ENCODE measurements at places on chromosomes 5 and 9.

- DNase-seq, result peak; percentile 16
Observed at GRCh38 chr5:122844136-122844909, 1.1 kb upstream of the SNX24 start.

DNA sequence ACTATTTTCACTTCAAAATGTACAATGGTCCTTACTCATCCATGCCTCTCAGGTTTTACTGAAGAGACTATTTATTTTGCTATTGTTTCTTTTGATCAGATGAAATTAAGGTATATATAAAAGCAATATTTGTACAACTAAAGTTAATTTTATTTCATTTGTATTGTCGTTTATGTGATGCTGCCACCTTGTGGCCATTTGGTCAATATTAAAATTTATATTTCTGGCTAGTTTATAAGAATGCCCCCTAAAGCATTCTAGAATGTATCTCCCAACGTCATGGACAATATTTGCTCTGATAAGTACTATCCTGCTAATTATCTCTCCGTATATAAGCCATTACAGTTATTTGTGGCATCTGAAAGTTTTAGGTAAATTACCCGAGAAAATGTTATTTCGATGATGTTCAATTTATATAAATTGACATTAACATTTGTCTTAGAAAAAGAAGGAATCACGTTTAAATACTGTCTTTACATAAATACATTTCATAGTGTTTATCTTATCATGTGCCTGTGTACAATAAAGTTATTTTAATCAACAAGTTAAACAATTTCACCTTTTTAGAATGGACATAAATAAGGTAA lies 680.0 kb downstream of the TAF11L14 start:
- DNase-seq, result peak; percentile 75

DNA sequence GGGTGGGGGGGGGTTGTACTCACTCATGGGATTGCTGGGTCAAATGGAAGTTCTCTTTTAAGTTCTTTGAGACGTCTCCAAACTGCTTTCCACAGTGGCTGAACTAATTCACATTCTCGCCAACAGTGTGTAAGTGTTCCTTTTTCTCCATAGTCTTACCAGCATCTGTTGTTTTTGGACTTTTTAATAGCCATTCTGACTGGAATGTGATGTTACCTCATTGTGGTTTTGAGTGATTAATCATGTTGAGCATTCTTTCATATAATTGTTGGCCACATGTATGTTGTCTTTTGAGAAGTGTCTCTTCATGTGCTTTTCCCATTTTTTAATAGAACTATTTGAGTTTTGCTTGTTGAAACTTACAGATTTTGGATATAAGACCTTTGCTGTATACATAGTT lies 94.9 kb upstream of the PLPPR1 start:
- DNase-seq, result peak; percentile 20

DNA sequence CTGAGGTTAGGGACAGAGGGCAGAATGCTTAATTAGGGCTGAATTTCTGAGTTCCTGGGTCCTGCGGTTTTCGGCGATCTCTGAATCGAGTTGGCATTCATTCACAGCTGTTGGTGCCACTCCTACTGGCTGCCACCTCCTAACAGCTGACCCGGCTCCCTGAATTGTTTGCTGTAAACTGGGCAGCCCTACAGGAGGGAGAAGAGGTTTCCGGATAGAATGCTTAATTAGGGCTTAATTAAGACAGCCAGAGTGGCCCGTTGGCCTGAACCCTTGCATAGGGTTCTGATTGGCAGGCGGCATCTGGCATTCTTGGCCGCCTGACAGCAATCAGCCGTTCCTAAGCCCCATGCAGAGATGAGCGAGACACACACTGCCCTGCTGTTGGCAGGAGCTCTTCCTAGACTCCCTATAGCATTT lies 25.7 kb downstream of the FRMPD1 start:
- no peak for DNase-seq

DNA sequence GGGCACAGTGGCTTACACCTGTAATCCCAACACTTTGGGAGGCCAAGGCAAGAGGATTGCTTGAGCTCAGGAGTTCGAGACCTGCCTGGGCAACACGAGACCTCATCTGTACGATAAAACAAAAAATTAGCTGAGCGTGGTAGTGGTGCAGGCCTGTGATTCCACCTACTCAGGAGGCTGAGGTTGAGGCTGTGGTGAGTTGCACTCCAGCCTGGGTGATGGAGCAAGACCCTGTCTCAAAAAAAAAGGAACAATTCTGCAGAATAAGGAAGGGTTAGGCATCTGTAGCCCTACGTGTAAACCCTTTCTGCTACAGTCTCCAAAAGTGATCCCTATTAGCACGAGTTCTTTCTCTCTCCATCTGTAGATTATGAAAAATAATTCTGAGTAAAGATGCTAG lies 19.9 kb downstream of the CDC26 start:
- DNase-seq, result no peak

DNA sequence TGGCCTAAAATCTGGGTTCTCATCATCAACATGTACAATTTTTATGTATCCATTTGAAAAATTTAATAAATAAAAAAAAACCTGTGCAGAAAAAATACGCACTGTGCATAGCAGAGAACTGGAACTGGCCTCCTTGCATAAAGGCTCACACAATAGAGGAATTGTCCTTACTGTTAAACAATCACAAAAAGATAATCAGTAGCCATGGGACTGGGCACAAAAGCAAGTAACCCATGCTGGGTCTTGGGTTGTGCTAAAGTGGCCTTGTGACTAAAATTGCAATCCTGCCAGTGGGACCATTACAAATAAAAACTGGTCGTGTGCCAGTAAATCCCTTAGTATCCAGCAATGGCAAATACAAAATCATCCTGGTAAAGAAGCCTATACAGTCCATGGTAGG lies 1646.6 kb downstream of the MAT2B start:
- DNase-seq, result no peak

GRCh38 chr9:36123515-36123914 lies 13.0 kb upstream of the GLIPR2 start:
- no peak for DNase-seq

GRCh38 chr9:108842610-108843295 lies 13.0 kb downstream of the ACTL7B start:
- DNase-seq, result no peak

- DNase-seq, result peak; percentile 59
Observed at GRCh38 chr5:72145348-72145747, 38.1 kb downstream of the MAP1B start.

DNA sequence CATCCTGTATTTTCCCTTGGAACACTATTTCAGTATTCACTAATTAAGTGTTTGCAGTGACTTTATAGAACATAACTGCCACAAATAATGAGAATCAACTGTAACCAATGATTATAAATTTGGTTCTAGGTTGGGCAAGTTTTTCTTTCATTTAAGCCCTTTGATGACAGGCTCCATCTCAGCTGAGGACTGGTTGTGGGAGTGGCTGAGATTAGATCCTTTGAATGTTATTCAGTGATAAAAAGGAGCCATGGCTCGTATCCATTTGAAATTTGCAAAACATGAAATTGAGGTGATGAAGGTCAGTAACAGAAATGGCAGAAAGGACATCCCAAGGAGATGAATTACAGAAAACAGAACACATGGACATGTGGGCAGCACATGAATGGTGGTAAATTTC lies 138.1 kb upstream of the PCA3 start:
- DNase-seq, result no peak

GRCh38 chr5:123279136-123279535 lies 144.1 kb downstream of the CEP120 start:
- DNase-seq, result no peak

DNA sequence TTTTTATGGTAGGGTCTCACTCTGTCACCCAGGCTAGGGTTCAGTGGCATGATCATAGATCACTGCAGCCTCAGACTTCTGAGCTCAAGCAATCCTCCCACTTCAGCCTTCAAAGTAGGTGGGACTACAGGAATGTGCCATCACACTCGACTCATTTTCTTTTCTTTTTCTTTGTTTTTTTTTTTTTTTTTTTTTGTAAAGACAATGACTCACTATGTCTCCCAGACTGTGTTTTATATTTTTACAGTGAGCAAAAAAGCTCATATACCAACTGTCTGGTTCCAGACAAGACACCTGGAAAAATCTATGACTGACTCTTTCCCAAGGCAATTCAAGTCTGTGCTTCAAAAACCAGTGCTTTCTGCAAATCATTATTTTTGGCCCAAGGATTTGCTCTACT lies 10.8 kb upstream of the FOXD1 start:
- no peak for DNase-seq

DNA sequence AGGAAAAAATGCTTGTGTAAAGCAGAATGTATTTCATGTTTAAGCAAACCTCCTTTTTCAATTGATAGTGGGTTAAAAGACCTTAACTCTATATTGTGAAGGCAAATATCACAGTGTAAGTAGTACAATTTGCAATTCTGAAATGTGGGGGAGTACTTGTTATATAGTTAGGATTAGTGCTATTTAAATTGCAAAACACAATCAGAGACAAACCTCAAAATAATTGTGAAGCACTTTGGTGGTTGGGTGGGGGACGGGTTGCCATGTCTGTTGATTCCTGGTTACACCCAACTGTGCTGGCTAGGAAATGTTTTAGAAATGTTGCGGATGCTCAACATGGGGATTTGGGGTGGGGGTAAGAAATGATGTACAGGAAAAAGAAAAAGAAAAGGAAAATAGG lies 37.4 kb downstream of the EGFLAM start:
- DNase-seq, result no peak

- no peak for DNase-seq
Observed at GRCh38 chr9:129644365-129644764, 2.4 kb upstream of the ASB6 start.

GRCh38 chr5:17395106-17395880 lies 102.7 kb upstream of the TAF11L2 start:
- DNase-seq, result peak; percentile 83

- DNase-seq, result no peak
Observed at GRCh38 chr5:168424594-168425323, 61.5 kb upstream of the RARS1 start.

GRCh38 chr9:37710046-37710445 lies 43.6 kb upstream of the TRMT10B start:
- DNase-seq, result no peak

DNA sequence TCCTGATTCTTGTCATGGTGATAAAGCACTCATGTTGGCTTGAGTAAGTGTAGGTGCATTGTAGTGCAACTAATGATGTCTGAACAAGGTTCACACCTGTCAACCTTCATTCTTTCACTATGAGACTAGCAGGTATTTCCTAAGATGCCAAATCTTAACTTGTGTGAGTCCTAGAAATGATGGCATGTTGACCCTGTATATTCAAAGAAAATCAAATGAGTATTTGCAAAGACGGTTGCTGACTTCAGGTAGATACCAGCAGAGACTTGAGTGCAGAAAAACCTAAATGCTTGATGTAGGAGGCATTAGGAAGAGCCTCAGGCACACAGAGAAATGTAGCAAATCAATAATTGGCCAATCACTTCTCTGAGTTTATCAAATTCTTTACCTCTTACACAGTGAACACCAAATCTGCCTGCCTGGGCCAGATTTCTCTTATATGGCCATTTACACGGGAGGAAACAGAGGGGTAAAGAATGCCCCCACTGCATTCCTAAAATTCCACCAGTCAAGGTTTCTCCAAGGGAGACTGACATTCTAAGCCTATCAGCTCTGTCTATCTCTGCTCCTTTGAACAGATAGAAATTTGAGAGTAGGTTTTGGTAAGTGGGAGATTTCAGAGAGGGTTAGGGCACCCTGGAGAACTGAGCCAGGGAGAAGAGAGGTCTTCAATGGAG lies 488.6 kb upstream of the WWC1 start:
- DNase-seq, result no peak

DNA sequence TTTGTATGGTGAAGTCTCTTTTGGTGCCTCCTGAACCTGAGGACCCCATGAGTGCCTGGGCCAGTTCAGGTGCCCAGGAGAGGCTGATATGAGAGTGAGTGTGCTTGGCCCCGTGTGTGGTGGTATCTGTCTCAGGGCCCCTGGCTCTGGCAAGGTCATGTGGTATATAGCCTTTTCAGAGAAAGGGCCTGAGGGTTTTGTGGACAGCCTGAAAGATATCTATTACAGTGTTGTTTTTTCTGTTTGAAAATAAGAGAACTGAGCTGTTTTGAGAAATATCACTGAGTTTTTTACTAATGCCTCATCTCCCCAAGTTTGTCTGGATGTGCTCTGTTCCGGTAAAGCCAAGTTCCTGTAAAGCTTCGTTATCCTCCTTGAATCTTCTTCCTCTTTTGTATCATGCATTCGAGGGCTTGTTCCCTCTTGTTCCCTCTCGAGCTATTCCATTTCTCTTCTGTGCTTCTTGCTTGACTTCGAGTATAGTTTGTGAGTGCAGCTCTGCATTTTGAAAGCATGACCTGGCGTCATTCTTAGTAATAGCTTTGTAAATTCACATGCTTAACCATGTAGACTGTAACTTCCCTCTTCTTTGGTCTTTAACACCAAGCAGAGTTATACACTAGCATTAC lies 122.3 kb downstream of the MAST4 start:
- no peak for DNase-seq

DNA sequence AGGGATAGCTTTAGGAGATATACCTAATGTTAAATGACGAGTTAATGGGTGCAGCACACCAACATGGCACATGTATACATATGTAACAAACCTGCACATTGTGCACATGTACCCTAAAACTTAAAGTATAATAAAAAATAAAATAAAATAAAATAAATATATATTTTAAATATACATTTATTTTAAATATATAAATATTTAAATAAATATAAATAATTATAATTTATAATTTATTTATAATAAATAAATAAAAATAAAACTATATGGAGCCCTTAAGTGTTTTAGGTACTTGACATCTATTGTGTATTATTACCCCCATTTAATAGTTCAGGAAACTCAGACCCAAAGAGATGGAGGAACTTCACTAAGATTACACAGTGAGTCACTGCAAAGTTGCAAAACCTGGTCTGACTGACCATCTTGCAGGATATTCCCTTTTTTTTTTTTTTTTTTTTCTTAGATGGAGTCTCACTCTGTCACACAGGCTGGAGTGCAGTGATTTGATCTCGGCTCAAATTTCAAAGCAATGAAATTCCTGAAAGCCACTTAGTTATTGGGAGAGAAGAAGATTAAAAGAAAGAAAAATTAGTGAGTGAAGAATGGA lies 5.8 kb upstream of the C5orf52 start:
- peak; percentile 78 for DNase-seq

DNA sequence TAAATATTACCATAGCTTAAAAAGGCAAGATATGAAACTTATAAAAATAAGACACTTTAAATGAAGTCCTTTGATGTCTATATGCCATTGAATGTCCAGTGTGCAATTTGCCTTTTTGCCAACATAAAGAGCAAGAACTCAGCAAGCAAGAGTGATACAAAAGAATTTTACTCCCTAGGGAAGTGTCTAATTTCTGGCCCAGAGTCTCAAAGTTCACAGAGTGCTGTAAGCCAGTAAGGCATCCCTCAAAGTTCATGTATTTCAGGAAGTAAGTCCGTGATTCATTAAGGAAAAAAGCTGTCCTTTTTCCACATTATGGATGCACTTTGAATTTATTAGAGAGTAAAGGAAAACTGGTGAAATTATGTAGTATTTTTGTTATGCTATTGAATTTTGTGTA lies 185.2 kb downstream of the CCDC171 start:
- DNase-seq, result peak; percentile 31

- DNase-seq, result peak; percentile 38
Observed at GRCh38 chr5:157877821-157878220, 18.9 kb upstream of the CLINT1 start.

DNA sequence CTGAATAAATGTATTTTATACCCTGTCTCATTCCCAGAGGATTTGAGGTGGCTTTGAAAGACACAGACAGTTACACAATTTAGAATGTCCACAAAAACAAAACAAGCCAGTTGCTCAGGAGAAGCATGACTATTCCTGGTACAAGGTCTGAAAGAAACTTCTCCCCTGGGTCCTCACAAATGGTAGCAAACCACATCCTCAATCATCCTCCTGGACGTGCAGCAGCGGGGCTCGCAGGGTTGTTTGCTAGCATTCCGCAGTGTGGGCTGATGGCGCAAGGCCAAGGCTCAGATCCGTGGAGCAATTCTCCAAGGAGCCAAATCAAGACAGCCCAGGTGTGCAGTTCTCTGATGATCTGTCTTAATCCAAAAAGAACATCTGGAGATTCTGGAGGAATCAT lies 210.3 kb downstream of the ACTL7B start:
- no peak for DNase-seq
